ENCODE measurements at places on chromosomes 13 and 19.

- no peak for DNase-seq
Measured at GRCh38 chr13:21050288-21051197, 10.8 kb downstream of the LATS2 start.

DNA sequence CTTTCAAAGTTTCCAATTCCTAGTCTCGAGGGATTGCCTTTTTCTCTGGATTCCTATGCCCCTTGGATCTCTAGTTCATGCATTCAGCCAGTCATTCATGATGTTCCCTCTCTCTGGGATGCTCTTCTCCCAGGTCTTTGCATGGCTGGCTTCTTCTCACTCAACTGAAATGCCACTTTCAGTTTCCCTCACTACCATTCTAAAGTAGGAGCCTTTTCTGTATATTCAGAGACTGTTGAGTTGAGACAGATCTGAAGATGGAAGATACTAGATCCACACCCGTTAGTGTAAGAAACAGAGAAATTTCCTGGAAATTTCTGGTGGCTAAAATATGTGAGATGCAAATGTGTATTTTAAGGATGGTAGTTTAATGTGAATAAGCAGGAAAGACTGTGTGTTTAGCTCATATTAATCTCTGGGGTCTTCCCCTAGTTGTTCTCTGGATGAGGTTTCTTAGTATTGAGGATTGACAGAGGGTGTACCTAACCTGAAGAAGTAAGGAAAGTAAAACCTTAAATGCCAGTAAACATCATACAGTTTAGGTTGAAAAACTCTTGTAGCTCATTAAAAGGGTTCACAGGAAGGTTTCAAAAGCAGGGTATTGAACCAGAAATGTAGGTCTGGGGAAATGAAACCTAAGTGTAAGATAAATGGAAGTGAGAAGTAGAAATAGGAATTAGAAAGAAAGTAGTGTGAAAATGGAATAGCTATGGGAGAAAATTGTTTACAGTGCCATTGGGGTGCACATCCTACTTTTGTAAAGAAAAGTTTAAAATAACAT is 331.3 kb downstream of the NDFIP2 start:
- DNase-seq = no peak

GRCh38 chr19:19446655-19447437 is 41.4 kb downstream of the GATAD2A start:
- DNase-seq = no peak

DNA sequence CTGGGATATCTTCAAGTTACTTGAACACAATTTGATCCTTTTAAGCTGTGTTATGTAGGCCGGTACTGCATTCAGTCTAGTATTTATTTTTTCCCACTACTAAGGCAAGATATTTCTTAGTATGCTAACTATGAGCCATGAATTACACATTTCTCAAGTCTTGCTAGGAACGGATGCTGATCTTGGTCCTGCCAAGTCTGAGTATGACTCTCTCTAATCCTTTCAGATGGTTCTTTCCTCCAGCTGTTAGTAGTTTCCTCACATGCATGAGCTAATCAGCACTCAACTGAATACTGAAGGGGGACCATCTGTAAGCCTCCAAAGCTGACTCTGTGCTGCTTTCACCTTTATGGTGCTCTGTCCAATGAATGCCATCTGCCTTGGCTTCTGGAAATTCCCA is 460.3 kb downstream of the KCTD12 start:
- DNase-seq = no peak

GRCh38 chr19:32450217-32450616 is 44.6 kb downstream of the DPY19L3 start:
- no peak for DNase-seq

- DNase-seq = peak; percentile 16
Measured at GRCh38 chr13:23695711-23696464, 125.7 kb downstream of the TNFRSF19 start.

All from esophagus squamous epithelium (tissue), 5 donors.